ENCODE measurements at places on chromosomes 7 and 10. TPM values are rescaled to one million over a fixed set of nuclear protein-coding genes. Genes with fewer than 3 reads are reported as not detected.

DNA sequence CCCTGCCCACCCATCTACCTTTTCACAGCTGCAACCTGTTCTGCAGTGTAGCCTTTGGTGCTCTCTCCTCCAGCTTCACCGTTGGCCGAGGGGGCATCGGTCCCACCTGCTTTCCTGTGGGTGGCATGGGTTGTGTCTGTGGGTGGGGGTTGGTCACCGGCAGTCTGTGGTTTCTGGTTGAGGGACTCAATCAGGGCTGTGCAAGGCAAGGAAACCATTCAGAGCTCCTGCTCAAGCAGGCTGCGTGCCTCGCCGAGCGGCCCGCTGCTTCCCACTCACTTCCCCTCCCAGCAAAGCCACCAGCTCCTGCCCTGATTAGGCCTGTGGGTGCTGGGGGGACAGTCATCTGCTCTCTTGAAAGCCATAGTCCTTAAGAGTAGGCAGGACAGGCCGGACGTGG is 9.8 kb downstream of the DNAJB12 start:
- DNase-seq: no peak

Gene CYP2C19
- total RNA-seq: not detected

DNA sequence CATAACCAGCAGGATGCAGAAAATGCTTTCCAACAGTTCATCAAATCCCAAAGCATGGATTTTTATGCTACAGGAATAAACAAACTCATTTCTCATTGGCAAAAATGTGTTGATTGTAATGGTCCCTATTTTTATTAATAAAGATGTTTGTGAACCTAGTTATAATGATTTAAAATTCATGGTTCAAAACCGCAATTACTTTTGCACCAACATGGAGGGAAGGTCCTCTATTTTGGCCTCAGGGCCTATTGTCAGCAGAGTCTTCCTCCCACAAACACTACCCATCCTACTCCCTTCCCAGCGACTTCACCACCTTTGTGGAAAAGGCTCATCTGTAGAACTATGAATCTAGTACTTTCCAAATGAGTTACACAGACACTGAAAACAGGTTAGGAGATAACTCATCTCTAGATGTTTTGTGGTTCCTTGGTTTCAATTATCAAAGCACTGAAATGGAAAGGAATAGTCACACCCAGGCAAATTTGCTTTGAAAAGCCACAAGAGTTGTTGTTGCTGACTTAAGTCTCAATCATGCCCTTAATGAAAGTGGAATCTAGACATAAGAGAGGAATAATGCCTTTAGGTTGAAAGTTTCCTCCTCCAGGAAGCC is 59.4 kb upstream of the FRMD4A start:
- DNase-seq: peak; percentile 47

DNA sequence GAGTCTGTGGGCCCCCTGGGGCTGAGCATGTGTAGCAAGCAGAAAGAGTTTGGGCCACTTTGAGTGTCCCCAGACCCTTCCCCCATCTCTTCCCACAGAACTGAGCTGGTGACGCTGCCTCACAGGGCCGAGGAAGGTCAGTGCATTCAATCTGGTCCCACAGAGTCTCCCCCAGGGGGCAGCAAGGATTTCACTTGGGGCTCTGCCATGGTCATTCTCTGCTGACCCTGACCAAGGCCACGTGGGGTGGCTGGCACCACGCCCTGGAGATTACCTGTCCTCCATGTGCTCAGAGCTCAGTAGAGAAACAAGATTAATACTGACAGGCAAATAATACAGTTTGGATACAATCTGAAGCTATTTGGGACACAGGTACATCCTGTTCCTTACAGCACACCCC is 30.2 kb downstream of the ADRA2A start:
- no peak for DNase-seq

Gene HTR5A
- total RNA-seq: not detected

Gene PTPRN2
- total RNA-seq: 1.2 TPM

DNA sequence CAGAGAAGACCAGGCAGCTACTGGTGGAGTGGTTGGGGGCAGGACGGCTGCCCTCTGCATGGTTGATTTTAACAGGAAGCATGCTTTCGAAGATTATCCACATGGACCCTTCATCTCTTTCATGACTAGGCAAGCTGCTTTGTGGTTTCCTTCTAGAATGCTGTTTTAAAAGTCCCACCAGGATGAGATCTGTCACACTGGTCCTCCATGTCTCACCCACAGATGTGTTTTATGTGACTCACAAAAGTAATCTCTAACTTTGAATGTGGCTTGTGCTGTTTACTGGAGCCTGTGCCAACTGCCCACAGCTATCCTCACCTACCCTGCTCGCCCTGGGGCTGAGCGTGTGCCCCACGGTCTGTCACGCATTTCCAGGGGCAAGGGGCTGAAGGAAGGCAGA is 188.8 kb downstream of the GFRA1 start:
- peak; percentile 89 for DNase-seq

Gene EFCAB10
- 0.35 TPM for total RNA-seq

Gene CYP2C18
- not detected for total RNA-seq

DNA sequence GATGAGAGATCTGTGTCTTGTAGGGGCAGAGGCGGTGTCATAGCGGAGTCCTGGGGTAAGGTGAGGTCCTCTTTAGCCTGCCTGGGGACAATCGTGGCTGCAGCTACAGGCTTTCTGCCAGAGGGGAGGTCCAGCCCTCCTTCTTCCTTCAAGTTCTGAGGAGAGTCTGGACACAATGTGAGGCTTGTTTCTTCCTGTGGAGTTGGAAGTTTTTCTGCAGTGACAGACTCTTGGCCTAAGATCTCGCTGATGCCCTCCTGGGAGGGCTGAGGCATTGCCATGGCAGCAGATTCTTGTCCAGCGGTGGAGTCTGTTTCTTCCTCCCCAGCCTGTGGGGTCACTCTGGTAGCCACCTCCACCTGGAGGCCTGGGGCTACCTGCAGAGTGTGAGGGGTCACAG is 4.4 kb downstream of the NACAD start:
- no peak for DNase-seq

- DNase-seq: no peak
Observed at GRCh38 chr7:44187636-44188416, 1.4 kb downstream of the GCK start.

Gene FLNC
- 56.7 TPM for total RNA-seq

GRCh38 chr10:29950391-29950790 is 109.0 kb downstream of the JCAD start:
- DNase-seq: no peak

DNA sequence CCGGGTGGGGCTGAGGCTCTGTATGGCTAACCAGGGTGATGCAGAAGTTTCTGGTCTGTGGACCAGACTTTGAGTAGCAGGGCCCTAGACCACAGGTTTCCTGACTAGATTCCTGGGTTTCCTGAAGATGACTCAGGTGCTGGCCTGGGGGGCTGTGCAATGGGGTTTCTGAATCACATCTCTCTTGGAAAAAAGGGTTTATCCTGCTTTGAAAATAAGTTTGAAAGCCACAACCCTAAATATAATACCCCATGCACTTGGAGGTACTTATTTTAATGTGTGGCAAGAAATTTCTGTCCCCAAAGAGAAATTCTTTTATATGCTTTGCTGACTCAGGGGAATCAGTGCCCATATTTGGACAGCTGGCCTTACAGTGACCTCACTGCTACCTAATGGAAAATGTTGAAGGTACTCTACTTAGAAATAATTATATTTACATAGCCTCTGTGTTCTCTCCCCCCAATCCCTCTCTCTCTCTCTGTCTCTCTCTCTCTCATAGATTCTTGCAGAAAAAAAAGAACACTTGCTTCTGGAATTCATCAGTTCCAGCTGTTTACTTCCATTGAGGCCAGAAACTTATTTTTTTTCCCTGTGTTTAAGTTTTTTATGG is 184.4 kb upstream of the LYZL2 start:
- DNase-seq: peak; percentile 76

Gene ABCB4
- 2.9 TPM for total RNA-seq

Gene H2BK1
- not detected for total RNA-seq

- DNase-seq: no peak
Observed at GRCh38 chr7:146635205-146636032, 518.8 kb downstream of the CNTNAP2 start.

GRCh38 chr10:45091968-45092367 is 91.2 kb downstream of the ZNF22 start:
- no peak for DNase-seq

DNA sequence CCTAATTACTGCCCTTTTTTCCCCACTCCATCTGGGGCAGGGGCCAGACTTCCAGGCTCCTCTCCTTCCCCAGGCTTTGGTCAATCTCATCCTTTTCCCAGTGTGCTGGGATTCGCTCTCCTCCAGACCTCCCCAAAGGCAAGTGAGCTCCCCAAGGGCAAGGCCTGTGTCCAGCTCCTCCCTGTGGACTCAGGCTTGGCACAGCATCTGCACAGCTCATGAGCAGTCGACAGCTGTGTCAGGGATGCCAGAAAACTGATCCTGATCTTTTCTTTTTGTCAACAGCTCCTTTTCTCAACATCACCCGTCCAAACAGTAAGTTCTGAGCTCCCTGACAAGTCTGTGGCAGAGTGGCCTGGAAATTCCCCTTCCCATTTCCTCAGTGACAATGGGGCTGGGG is 67.1 kb downstream of the C10orf120 start:
- DNase-seq: no peak

DNA sequence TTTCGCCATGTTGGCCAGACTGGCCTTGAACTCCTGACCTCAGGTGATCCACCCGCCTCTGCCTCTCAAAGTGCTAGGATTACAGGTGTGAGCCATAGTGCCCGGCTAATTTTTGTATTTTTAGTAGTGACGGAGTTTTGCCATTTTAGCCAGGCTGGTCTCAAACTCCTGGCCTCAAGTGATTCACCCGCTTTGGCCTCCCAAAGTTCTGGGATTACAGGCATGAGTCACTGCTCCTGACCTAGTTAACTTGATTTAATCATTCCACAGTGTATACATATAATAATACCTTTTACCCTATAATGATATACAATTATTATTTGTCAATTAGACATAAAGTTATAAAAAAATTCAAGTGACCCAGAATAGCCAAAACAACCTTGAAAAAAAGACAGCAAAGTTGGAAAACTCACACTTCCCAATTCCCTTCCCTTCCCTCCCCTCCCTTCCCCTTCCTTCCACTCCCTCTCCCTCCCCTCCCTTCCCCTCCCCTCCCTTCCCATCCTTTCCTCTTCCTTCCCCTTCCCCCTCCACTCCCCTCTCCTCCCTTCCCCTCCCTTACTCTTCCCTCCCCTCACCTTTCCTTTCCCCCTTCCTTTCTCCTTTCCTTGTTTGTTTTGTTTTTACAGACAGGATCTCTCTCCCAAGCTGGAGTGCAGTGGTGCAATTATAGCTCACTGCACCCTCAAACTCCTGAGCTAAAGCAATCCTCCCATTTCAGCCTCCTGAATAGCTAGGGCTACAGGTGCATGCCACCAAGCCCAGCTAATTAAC is 14.8 kb upstream of the ZMIZ2 start:
- DNase-seq: peak; percentile 78

DNA sequence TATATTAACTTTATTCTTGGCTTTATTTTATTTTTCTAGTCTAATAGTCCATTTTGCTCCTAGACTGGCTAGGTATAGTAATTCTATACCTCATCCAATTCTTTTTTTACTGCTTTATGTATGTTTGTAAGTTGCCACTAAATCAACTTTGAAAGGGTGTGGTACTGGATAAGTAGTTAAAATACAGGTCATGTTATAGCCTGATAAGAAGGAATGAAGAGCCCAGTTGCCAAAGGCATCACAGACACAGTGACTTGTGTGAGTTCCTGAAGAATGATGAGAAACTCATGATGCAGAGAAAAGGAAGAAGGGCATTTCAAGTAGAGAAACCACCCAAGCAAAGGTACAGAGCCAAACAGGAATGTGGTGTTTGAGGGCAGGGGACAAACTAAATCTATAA is 27.3 kb downstream of the NAPEPLD start:
- DNase-seq: no peak

Gene USP6NL
- 13.7 TPM for total RNA-seq

- no peak for DNase-seq
Observed at GRCh38 chr7:30925913-30926312, 14.3 kb downstream of the AQP1 start.

DNA sequence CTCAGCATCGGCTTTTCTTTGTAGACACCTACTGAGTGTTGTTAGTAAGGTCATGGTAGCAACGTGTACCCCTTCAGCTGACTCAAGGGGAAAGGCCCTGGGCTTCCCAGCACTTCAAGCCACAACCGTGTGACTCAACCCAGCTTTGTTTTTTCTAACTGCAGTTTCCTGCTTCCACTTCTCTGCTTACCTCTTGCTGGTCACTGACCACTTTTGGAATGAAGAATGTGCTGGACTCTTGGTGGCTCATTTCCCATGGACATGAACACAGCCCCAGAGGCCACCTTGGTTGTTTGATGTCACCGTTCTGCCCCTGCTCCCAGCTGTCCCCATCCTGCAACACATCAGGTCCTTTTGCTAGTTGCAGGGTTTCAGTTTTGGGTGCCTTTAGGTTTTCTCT is 69.5 kb upstream of the ZNF438 start:
- peak; percentile 99 for DNase-seq

Gene GRM3
- not detected for total RNA-seq

DNA sequence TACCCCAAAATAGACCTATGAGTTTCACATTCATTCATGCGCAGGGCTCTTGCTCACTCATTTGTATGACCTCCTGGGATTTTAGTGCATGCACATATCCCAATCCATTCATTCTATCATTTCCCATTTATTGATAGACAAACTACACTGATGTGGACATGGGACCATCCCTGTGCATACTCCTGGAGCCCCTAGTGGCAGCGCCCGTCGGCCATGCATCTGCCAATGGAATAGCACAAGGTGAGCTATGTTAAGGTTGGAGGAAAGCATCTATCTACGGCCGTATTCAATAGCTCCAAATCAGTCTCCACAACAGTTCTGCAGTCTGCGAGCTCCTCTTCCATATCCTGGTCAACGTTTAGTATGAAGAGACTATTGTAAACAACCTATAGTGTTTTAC is 31.7 kb upstream of the FIGNL1 start:
- DNase-seq: no peak

DNA sequence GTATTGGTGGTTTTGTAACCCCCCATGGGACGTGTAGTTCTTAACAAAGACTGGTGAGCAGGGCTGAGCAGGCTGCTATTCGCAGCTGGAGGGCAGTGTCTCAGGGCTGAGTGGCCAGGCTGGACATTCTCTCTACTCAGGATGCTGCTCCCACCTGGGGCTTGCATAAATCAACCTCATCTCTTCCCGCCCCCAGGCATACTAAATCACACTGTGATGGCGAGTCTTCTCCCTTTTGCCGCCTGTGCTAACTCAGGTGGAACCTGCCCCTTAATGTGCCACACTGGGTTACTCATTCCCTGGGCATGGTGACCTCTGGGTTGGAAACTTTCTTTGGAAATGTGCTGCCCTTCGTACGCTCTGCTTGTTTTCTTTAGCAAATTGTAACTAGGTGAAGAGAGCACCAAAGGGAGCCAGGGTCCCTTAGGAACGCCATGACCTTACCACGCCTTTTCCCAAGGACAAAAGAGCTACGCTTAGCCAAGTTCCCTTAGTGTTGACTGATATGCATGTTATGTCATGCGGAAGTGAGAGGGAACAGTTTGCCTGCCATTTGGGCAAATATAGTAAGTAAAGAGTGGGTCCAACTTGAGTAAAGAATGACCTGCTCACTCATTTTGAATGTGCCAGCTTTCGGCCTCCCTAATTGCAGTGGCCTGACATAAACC is 40.4 kb upstream of the COBL start:
- peak; percentile 71 for DNase-seq
